ENCODE measurements at places on chromosomes 4 and X.

DNA sequence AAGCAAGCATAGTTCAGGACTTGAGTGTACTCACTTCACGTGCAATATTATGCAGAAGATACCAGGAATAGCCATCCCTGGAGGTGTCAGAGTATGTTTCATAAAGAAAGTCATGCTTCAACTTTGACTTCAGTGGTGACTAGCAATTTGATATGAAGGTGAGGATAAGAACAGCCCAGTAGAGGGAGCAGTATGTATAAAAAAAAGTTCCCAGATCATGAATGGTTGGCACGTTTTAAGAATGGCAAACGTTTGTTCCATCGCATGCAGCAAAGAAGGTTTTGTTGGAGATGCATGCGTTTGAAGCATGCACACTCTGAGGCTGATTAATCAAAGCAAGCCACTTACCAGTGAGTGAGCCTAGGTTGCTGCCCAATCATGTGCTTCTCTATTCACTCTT lies 33.5 kb upstream of the SLITRK4 start:
- DNase-seq, result no peak

GRCh38 chrX:83008415-83008814 lies 499.7 kb upstream of the POU3F4 start:
- DNase-seq, result no peak

- DNase-seq, result no peak
Observed at GRCh38 chrX:123138473-123138872, 45.6 kb upstream of the GRIA3 start.

GRCh38 chr4:52658641-52659000 lies 480 bp downstream of the USP46 start:
- DNase-seq, result no peak

DNA sequence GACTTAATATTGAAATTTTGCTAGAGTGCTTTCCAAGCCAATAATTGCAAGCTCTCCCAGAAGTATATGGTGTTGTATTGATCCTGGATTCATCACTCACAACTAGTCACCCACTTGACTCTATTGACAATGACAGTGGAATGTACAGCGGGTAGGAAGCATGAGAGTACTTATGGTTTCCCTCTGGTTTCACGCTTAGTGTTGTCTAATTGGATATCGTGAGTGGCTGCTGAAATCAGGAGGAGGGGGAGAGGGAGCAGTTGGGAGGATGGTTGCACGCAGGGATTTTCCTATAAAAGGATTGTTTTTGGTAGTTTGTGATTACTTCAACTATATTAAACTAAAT lies 1819.5 kb upstream of the TENM3 start:
- no peak for DNase-seq

GRCh38 chrX:133645256-133645655 lies 230.0 kb upstream of the GPC4 start:
- no peak for DNase-seq

DNA sequence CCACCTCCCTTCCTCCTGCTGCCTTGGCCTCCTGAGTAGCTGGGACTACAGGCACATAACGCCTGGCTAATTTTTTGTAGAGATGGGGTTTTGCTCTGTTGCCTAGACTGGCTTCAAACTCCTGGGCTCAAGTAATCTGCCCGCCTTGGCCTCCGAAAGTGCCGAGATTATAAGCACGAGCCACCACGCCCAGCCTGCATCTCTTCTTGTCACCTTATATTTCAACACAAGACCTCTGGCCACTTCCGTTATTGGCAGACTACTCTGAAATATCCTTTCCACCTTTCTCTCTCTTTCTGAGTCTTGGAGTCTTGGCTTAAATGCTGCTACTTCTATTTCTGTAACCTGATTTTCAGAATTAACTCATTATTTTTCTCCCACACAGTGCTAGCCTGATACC lies 5.6 kb downstream of the KIAA0232 start:
- no peak for DNase-seq

DNA sequence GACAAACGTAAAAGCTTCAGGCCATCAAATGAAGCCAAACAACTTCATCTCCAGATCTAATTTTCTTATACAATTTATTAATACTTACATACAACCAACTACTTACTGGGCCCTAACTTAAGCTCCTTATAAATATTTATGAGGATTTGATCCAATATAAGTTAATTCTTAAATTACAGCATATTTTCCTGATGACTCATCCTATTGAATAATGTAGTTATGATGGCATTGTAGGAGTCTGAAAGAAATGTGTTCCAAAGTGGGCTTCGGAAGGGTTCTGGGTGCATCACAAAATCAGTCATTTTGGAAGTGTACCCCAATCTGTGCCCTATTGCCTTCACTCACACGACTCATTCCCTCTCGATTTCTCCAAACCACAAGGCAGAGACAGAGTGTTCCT lies 455.1 kb upstream of the CTSO start:
- no peak for DNase-seq

- DNase-seq, result no peak
Observed at GRCh38 chr4:107213410-107213809, 177.3 kb upstream of the DKK2 start.

DNA sequence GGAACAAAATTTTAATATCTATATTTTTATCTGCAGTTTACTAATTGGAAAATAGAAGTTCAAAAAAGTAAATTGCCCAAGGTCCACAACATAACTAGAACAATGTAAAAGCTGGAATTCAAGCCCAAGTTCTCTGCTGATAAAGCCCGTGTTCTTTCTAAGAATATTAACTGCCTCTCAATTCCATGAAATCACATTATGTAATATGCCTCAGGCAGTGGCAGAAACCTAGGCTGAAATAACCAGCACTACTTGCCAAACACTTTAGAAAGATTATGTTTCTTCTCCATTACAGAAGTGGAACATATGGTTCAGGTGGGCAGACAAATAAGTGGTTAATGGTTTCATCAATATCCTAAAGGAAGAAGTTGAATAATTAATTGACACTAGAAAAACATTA lies 56.7 kb upstream of the ADGRL3 start:
- no peak for DNase-seq

- DNase-seq, result no peak
Observed at GRCh38 chrX:26146024-26146423, 7.9 kb downstream of the MAGEB18 start.

GRCh38 chr4:20386906-20387305 lies 135.2 kb downstream of the SLIT2 start:
- no peak for DNase-seq

GRCh38 chr4:184924516-184924915 lies 93.8 kb upstream of the HELT start:
- no peak for DNase-seq

DNA sequence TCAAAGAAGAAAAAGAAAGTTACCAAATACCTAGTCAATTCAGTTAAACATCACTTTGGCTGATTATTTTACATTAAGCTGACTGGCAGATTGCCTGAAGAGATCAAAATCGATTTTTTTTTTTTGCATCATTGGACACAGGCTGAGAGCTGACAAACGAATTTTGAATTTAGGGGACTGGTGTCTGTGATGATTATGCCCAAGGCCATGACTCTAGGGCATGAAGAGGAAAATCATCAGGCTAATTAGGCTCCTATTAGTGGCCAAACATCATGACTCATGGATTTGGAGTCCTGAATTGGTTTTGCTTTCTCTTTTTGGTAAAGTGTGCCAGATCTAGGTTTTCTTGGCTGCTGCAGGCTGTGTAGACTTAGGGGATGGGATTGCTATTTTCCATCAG lies 829.3 kb upstream of the LCORL start:
- no peak for DNase-seq

DNA sequence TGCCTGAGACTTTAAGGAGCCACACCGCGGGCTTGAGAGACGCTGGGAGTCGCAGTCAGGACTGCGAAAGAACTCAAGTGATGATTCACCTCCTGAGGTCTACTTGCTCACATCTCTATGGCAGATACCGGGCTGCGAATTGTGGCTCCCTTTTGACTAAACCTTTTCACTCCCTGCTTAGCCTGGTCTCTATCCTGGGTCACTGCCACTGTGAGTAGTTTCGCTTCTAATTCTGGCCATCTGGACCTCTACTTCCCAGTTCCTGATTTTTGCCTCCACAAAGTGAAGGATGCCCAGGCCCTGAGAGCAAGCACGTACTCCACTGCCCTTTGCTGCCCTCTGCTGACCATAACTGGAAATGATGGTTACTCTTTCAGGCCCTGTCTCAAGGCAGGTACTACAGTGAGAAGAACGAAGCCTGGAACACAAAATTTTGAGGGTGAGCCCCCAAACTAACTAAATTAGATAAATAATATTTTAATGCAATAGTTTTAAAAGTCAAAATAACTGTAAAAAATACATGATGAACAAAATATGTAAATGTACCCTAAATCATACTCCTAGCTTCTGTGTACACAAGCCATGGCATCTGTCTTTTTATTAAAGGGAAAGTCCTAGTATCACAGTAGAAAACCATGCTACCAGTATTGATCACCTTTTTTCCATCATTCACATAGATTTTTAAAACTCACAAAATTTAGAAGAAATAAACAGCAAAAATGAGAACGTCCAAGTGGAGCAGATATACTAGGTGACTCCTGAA lies 16.7 kb downstream of the MAD2L1 start:
- peak; percentile 6 for DNase-seq

GRCh38 chr4:16018061-16018676 lies 55.2 kb upstream of the FGFBP2 start:
- no peak for DNase-seq

- DNase-seq, result no peak
Observed at GRCh38 chr4:73438582-73439215, 2.7 kb downstream of the AFP start.

- no peak for DNase-seq
Observed at GRCh38 chrX:85112293-85112692, 108.6 kb downstream of the APOOL start.

- no peak for DNase-seq
Observed at GRCh38 chrX:41705680-41706374, 17.1 kb downstream of the GPR34 start.

DNA sequence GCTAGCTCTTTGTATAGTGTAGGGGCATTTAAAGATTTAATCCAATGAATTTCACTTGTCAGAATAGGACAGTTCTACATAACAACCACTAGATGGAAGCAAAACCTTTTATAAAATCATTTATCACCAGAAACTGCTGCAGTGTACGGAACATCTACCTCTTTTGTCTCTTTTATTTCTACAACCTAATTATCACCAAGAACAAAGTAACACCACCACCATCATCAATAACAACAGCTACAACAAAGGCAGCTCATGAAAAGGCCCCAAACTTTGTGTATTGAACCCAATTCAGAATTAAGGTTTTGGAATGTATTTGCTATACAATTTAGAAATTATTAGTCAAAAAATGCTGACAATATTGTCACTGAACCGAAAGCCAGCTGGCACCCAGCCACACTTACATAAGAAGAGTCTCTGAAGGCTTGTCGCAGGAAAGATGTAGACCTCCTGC lies 260.9 kb upstream of the RPS6KA3 start:
- DNase-seq, result no peak

GRCh38 chr4:1477045-1477840 lies 71.0 kb upstream of the NKX1-1 start:
- DNase-seq, result no peak

- DNase-seq, result no peak
Observed at GRCh38 chr4:104032896-104033295, 313.1 kb upstream of the TACR3 start.

DNA sequence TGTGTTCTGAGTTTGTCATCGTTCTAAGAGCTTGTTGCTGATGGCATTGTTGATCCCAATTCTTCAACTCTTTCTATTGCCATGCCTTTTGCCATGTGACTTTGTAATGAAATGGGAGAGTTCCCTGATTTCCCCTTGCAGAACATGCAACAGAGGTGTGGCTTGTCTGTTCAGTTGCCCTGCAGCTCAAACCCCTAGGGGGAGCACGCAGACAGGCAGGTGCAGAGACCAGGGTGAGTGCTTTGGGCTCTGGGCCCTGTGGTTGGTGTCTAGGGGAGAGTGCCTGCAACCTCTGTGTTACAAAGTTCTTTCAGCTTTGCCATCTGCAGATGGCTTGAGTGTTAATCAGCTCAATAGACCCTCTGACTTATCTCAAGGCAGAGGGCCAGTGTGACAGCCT lies 332.7 kb downstream of the MID1IP1 start:
- DNase-seq, result no peak

DNA sequence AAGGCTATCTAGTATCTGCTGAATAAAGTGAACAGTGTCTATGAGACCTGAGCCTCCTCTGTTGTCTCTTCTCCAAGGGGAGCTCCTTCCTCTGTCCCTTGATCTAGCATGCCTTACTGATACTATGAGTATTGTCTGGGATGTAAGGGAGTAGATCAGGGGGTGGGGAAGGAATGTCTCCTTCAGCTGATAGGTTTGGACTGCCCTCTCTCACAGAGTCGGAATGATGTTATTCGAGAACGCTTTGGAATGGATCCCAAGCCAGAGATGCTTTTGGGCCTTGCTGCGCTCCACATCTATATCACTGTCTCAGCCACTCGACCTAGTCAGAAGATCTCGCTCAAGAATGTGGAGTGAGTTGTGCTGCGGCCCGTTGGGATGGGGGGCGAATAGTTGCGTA lies 68.3 kb upstream of the PRPS1 start:
- DNase-seq, result no peak
